Fibroblast of the conjunctiva (primary cell): ENCODE measurements at places on chromosomes 2 and 18.

- DNase-seq: no peak
Observed at GRCh38 chr18:37944700-37945270, 379.2 kb upstream of the CELF4 start.

DNA sequence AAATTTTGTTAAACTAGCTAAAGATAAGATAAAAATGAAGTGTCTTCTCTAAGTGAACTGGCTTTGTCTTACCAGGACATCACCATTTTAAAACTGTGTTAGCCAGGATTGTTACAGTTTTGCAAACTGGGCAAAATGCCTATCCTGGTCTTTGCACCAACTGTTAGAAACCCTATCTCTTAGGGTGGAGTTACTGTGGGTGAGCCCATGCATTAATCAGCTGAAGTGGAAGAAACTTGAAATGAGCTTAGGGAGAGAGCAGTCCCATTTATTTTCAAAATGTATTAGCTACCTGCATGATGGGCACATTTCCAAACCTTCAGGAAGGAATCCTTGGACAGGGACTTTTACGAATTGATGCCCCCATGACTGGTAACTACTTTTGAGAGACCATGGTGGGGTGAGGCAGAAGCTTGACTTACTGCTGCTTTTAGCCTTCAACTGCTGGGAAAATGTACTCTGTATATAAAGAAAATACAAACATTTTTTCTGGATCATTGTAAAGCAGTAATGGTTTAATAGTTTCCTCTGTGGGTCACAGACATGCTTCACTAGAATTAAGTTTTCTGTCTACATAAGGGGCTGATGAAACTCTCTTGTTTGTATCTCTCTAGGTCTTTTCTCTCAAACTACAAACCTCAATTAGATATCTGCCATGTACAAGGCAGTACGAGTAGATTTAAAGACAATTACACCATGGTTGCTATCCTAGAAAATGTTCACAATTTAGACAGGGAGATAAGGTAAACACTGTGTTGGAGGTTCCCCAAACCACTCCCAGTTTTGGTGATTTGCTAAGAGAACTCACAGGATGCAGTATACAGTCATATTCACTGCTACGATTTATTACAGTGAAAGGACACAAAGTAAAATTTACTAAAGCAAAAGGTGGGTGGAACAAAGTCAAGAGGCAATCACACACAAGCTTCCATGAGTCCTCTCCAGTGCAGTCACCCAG lies 321.4 kb upstream of the MMADHC start:
- DNase-seq: no peak

GRCh38 chr2:66689456-66690051 lies 254.6 kb downstream of the MEIS1 start:
- no peak for DNase-seq

GRCh38 chr2:165844216-165844615 lies 50.2 kb upstream of the GALNT3 start:
- no peak for DNase-seq

DNA sequence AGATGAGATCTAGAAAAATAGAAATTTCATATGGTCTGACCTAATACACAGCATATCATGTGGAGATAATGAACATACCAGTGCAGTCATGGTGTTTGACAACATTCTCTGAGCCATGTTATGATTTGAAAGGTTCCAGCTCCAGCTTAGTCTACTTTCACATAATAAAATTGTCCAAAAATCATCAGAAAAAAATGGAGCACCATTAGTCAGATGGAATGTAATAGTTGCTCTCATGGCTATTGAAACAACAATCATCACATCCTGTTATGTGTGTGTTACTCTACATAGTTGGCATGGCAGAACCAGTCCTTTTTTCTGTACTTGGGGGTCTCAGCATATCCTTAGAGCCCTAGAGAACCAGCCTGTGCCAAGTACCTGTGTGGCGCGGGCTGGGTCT lies 678.9 kb upstream of the FANCL start:
- no peak for DNase-seq

DNA sequence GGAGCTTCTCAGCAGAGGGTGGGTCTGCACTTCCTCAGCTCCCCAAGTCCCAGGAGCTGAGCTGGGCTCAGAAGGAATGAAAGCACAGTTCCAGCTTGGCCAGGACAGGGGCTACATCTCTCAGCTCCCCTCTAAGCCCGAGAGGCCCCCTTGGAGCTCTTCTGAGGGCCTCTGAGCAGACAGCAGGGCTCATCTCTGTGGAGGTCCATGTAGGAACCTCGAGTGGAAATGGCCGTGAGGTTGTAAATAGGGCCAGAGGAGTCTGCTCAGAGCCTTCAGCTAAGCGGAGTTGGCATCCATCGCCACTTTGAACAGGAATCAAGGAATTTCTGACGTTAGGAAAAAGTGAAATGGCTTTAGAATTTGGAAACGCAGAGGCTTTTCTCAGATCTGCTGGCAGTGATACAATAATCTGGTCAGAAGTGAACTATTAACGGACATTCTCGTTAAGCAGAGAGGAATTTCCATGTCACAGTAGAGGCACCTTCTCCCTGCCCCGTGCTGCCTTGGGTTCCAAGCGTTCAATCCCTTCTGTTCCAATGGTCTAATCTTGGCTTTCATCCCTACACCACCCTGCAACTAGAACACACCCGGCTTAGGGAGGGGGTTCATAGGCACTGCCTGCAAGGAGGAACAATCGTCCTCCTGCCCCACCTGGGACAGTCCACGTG lies 213.9 kb downstream of the NDUFA10 start:
- no peak for DNase-seq

DNA sequence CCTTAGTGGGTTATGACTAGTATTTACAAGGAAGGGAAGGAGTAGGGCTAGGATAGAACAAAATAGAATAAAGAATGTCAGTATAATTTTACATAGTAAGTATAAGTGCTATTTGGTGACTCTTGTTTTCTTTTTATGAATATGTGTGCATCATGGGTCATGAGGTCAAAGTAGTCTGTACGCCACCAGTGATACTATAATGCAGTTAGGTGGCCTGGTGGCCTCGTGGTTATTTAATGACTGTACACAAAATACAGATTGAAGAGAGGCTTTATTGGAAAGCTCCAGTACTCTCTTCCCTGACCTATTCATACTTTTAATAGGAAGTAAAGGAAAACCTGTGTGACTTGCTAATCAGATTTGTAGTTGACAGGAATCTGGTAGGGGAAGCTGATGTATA lies 27.3 kb downstream of the CAB39 start:
- DNase-seq: no peak

DNA sequence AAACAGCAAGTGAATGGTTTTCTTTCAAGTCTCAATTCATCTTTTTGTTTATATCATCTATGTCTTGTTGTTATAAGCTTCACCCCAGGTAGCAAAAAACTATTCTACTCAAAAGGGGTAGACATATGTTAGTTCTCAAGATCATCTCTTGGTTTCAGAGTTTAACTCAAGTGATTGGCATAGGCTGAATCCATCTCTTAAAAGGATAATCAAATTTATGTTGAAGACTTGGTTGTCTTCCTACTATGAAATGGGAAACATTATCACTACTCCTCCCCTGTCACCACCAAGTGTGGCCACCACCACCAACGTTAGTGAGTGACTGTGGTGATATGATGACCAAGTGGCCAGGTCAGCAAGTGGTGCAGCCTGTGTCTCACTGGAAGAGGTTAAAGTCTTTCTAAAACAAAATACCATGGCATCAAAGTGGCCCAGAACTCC lies 1.5 kb downstream of the IL1B start:
- no peak for DNase-seq

DNA sequence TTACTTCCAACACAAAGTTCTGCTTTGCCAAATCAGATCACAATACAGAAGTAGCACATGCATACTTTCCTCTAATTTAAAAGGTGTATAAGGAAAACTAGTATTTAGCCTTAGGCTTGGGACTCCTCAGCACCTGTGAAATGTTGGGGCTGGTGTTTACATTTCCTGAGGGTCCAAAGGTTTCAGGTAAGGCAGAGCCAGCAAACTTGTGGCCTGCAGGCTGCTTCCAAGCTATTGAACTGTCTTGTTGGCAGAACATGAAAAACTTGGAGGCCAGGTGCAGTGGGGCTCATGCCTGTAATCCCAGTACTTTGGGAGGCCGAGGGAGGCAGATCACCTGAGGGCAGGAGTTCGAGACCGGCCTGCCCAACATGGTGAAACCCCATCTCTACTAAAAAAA lies 26.5 kb upstream of the GPR39 start:
- DNase-seq: no peak

- DNase-seq: no peak
Observed at GRCh38 chr2:8248623-8248957, 433.3 kb upstream of the ID2 start.

- no peak for DNase-seq
Observed at GRCh38 chr2:111663471-111664274, 220.3 kb downstream of the ANAPC1 start.

GRCh38 chr2:236568068-236568921 lies 1.3 kb upstream of the ACKR3 start:
- no peak for DNase-seq

DNA sequence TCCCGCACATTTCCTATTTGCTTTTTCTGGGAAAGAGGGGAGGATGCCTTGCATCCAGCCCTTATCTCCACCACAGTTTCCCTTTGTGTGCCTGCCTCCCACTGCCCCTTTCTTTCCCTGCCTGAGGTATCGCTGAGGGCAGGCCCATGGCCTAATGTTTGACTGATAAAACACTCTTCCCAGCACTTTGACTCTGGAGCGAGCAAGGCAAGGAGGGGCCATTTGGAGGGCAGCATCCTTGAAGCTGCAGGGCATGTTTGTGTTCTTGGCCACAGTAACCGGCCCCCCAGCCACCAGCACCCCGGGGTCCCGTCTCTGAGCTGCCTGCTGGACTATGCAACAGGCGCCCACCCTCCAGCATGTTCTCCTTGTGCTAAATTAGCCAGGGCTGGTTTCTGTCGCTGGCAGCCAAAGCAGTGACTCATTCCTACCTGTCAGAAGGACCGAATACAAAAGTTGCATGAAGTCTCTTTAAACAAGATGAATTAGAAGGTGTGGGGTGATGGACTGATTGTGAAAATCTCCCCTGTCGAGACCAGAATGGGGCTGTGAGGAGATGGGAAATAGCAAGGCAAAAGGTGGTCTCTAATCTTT lies 50.7 kb downstream of the BCL2L11 start:
- no peak for DNase-seq

DNA sequence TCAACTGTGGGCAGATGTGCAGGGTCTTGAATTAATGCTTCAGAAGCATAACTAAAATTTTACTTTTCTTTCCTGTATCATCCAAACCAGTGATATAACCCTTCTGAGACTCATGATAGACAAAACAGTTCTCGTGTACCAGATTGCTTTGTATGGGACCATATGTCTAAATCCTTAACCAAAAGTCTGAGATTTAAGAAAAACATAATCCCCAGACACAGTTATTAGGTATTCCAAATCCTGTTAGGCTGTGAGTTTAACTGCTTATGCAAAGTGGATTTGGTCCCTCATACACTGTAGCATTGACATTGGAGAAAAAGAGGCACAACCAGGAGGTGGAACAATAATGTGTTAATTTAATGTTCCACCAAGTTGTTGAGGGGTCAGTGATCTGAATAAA lies 235.0 kb downstream of the PMAIP1 start:
- DNase-seq: no peak

DNA sequence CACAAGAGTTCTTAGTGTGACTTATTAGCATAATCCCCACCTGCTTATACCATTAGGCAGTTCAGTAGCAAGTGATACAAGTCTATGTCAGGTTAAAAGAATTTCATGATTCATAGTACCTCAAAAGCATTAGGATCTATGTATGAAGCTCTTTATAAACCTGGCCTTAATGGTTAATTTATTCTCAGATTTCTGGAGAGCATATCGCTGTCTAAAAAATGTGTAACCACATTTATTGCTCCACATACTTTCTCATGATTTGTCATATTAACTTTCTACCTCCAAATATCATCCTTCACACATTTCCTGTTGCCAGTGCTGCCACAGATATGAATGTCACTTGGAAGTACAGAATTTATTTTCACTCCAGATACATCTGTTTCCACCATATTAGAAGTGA lies 332.8 kb upstream of the MAP2 start:
- no peak for DNase-seq

GRCh38 chr18:11437046-11437445 lies 172.3 kb upstream of the SLC35G4 start:
- no peak for DNase-seq

DNA sequence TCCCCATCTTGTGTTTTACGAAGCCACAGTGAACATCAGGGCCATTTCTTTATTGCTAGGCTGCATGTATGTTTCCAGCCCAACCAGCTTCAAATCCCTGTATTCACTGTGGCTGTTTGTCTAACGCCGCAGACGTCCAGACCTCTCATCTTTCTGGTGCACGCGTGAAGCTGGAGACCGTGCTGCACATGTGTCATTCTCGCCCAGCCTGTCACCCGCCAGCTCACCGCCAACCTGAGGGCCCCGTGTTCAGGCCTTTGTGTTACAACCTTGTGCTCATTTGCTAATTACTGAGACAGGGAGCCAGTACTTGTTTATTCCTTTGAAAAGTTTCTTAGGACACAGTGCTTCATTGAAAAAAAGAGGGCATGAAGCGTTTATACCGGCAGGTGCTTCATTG lies 21.4 kb downstream of the SALL3 start:
- DNase-seq: no peak

GRCh38 chr2:2101924-2102323 lies 229.2 kb downstream of the MYT1L start:
- no peak for DNase-seq

GRCh38 chr2:190859347-190860297 lies 21.0 kb upstream of the GLS start:
- no peak for DNase-seq

GRCh38 chr2:173612354-173612753 lies 257.7 kb downstream of the CDCA7 start:
- no peak for DNase-seq

GRCh38 chr18:43422518-43422917 lies 145.2 kb upstream of the SYT4 start:
- DNase-seq: no peak

GRCh38 chr18:55110436-55110835 lies 151.2 kb upstream of the CCDC68 start:
- DNase-seq: no peak

DNA sequence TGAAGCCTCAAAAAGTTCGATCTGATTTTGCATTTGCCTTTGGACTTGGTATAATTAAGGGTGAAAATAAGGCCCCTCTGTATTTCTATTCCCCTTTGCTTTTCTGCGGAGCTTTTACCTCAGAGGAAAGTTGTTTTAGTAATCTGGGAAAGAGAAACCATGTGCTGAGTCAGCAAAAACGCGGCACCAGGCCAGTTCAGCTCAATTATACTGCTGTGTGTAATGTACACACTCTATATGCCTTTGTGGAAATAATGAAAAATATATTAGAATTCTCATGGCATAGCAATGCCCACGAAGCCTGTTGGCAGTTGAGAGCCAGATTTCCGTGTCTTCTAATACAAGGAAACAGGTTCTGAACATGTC lies 161.9 kb upstream of the SIX2 start:
- no peak for DNase-seq

GRCh38 chr2:11356764-11357163 lies 12.3 kb upstream of the ROCK2 start:
- DNase-seq: no peak
